ENCODE measurements at places on chromosomes 1 and 21. TPM values are rescaled to one million over a fixed set of nuclear protein-coding genes. Genes with fewer than 3 reads are reported as not detected.

The METTL25B gene
- total RNA-seq, result 25.3 TPM

The IFT25 gene
- 41.5 TPM for total RNA-seq

The TGFB2 gene
- not detected for total RNA-seq

The PRUNE1 gene
- total RNA-seq, result 11.4 TPM

The KRTAP21-2 gene
- not detected for total RNA-seq

The PDZK1IP1 gene
- total RNA-seq, result not detected

The SLC27A3 gene
- total RNA-seq, result 65.3 TPM

The DDI2 gene
- total RNA-seq, result 34.0 TPM

The SLC44A5 gene
- 1.2 TPM for total RNA-seq

The ARHGAP30 gene
- 272 TPM for total RNA-seq

GRCh38 chr1:81443288-81443687 lies 357.4 kb upstream of the ADGRL2 start:
- DNase-seq, result no peak

- DNase-seq, result no peak
Measured at GRCh38 chr1:54851936-54852524, 35.0 kb downstream of the DHCR24 start.

DNA sequence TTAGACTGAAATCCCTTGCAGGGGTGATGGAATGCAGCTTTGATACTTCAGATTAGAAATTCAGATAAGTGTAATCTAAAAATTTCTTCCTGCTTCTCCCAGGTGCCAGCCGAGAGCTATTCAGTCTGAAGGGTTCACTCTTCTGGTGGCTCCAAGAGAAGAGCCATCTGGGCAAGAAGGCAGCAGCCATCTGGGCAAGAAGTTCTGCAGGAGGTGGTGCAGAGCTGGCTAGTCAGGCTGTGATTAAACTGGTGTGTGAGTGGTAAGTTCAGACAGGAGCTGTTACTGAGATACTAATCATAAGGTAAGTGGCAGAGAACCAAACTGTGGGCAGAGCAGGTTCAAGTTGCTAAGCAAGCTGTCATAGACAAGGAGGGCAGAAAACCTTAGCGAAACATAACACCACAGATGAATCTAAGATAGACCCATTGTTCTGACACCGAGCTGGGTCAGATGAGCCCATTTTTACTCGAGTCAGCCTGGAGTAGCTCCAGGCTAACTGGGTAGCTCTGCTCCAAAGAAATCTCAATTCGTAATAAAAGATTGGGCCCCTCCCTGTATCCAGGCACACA lies 14.4 kb upstream of the TP53BP2 start:
- DNase-seq, result no peak

DNA sequence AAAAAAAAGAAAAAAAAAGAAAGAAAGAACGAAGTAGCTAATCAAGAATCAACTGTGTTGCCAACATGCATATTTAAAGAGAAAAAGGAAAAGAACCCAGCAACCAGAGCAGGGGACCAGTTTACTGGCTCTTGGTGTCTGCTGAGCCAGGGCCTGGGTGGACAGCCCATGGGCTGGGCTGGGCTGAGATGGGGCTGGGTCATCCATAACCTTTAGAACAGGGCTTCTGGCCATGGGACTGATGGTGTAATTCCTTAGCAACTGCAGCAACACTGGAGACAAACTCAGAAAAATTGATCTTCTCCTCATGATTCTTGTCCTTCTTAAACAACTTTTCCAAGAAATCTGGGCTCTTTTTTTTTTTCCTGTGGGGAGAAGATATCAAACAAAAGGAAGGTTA lies 10.5 kb downstream of the S100A7A start:
- no peak for DNase-seq

DNA sequence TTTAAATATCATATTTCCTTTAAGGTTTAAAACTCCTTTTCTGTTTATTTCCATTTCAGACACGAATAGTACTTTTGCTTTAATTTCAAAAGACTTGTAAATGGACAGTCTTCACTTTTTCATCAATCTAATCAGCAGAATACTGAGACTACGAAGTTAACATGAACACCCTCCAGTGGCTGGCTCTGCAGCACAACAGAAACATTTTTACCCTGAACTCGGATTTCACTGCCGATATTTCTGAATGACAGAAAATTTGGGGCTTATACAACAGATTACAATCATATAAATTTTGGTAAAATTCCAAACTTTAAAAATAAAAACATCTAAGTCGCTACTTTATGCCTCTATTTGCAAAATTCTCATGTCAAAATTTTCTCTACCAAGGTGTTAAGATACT lies 86.2 kb downstream of the AKT3 start:
- DNase-seq, result no peak

DNA sequence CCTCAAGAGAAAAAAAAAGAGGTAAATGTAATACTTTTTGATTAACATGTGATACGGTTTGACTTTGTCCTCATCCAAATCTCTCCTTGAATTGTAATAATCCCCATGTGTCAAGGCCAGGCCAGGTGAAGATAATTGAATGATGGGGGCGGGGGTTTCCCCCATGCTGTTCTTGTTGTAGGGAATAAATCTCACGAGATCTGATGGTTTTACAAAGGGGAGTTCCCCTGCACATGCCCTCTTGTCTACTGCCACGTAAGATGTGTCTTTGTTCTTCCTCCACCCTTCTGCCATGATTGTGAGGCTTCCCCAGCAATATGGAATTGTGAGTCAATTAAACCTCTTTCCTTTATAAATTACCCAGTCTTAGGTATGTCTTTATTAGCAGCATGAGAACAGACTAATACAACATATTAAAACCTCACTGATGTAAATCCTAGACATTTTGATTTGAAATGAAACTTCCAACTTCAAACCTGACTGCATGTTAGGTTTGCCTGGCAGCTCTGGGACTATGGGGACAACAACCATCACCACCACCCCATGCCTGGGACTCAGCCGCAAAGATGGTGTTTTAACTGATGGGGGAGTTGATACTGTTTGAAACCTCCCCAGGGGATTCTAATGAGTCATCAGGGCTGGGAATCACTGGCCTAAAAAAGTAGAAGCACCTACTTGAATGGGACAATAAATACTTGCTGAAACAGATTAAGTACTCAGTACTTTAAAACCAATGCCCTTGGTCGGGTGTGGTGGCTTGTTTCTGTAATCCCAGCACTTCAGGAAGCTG lies 32.8 kb upstream of the BACH1 start:
- peak; percentile 6 for DNase-seq

GRCh38 chr1:212916481-212917133 lies 33.7 kb upstream of the VASH2 start:
- no peak for DNase-seq

- DNase-seq, result no peak
Measured at GRCh38 chr1:171127501-171127900, 36.8 kb downstream of the FMO3 start.

GRCh38 chr1:118588566-118588965 lies 399.6 kb downstream of the TBX15 start:
- DNase-seq, result no peak

- no peak for DNase-seq
Measured at GRCh38 chr1:52907068-52907811, 14.3 kb downstream of the ECHDC2 start.

GRCh38 chr1:232965912-232966217 lies 15.5 kb downstream of the NTPCR start:
- no peak for DNase-seq

DNA sequence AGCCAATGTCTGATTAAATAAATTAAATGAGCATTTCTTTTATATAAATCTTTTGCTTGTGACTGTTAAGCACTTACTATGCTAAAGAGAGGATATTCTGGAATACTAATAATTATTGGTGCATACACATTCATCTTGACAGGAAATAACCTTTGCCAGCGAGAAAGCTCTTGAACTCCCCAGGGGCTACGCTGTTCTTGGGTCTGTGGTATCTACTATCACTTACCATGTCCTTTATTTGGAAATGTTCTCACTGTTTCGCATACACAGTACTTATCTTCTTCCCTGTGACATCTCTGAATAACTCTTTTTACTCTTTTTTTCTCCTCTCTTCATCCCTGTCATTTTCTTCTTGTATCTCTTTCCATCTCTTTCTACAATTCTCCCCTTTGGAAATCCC lies 178.7 kb downstream of the GABPA start:
- DNase-seq, result no peak

DNA sequence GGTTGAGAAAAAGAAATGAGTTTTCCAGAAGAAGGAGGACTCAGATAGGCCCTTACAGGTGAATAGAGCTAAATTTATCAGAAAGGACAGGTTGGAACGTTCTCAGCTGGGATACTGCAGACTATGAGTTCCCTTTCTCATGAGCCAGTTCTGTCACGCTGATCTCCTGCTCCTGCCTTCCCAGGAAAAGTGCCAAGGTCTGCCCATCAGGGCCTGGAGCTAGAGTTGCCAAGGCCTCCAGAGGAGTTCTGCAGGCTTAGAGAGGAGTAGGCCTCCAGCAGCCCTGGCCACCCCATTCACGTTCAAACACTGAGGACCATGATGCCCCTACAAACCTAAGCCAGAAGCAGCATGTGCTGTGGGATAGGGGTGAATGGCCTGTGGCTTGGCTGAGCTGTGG lies 126.8 kb upstream of the TNR start:
- DNase-seq, result no peak

DNA sequence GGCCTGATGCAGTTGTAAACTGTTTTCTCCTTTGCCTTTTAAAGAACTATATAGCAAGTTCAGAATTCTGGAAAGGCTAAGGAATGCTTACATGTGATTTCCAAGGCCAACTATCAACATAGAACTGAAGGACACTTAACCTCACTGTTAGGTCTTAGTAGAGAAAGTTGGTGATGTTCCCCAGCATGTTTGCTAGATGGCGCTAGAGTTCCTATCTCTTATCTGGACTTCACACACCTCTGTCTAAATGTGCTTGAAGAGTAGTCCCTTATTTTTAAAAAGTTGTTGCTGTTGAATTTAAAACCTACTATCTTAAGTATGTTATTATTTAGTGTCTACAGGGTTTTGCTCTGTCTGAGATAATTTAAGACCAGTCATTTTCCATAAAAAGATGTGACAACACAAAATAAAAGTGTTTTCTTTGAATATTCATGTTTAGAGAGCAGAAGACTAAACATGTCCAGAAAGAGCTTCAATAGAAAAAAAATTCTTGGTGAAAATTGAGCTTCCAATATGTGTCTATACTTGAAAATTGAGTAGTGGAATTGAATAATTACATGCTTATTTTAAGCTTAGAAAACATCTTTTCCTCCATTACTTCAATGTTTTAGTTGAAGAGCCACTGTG lies 237.3 kb downstream of the S1PR1 start:
- peak; percentile 6 for DNase-seq

- DNase-seq, result no peak
Measured at GRCh38 chr21:38080888-38081287, 164.6 kb upstream of the KCNJ6 start.

DNA sequence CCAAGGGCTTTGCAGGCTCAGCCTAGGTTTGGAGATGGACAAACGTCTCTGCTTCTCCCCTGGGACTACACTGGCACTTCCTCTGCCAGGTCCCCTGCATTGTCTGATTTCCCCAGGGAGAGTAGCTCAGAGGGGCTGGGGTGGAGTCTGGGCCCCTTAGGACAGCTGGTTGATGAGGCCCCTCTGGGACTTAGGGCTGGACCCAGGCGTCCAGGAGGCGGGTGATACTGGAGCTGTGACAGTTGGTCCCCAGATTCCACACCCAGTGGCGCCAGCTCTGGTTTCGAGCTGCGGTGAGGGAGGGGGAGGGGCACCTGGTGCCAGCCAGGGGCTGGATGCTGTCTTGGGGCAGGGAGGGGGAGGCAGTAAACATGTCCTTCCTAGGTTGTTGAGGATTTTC lies 7.4 kb upstream of the MEX3A start:
- DNase-seq, result no peak

- DNase-seq, result no peak
Measured at GRCh38 chr1:45979074-45979777, 153.2 kb downstream of the PIK3R3 start.

GRCh38 chr1:8889925-8890785 lies 11.7 kb upstream of the ENO1 start:
- no peak for DNase-seq

Measured in natural killer cell (primary cell).